ENCODE measurements at places on chromosomes 4 and X. TPM values are rescaled to one million over a fixed set of nuclear protein-coding genes. Genes with fewer than 3 reads are reported as not detected.

SHROOM2 gene
- 8.8 TPM for total RNA-seq

DCLK2 gene
- total RNA-seq = 2.0 TPM

ZMAT1 gene
- 1.3 TPM for total RNA-seq

GSPT2 gene
- total RNA-seq = 6.6 TPM

LAGE3 gene
- total RNA-seq = 31.5 TPM

MGST2 gene
- 117 TPM for total RNA-seq

PDGFC gene
- 47.3 TPM for total RNA-seq

DGAT2L6 gene
- not detected for total RNA-seq

NPY2R gene
- not detected for total RNA-seq

SMIM10 gene
- total RNA-seq = 2.6 TPM

GLRA2 gene
- not detected for total RNA-seq

GPR34 gene
- not detected for total RNA-seq

LNX1 gene
- total RNA-seq = 3.1 TPM

P2RY8 gene
- total RNA-seq = 0.17 TPM

DACH2 gene
- total RNA-seq = not detected

KIAA1210 gene
- total RNA-seq = not detected

SLC34A2 gene
- 0.34 TPM for total RNA-seq

PFKFB1 gene
- not detected for total RNA-seq

GPC3 gene
- total RNA-seq = not detected

NEUROG2 gene
- total RNA-seq = not detected

ALPK1 gene
- 4.4 TPM for total RNA-seq

MSMO1 gene
- total RNA-seq = 127 TPM

IL15 gene
- 2.0 TPM for total RNA-seq

CYTL1 gene
- total RNA-seq = 28.9 TPM

SLC4A4 gene
- total RNA-seq = 0.17 TPM

GYPA gene
- total RNA-seq = not detected

HSD17B13 gene
- total RNA-seq = not detected

IGSF1 gene
- not detected for total RNA-seq

CORIN gene
- 0.28 TPM for total RNA-seq

PDE5A gene
- total RNA-seq = 1.7 TPM

SERPINA7 gene
- total RNA-seq = not detected

MED14 gene
- 37.2 TPM for total RNA-seq

TMEM31 gene
- total RNA-seq = not detected

WFS1 gene
- 74.7 TPM for total RNA-seq

MYOZ2 gene
- not detected for total RNA-seq

GPRASP2 gene
- 20.6 TPM for total RNA-seq

KIT gene
- total RNA-seq = 12.9 TPM

PNMA3 gene
- 0.09 TPM for total RNA-seq

VSIG4 gene
- not detected for total RNA-seq

FMR1NB gene
- not detected for total RNA-seq

AGA gene
- 23.8 TPM for total RNA-seq

F9 gene
- not detected for total RNA-seq

FANCB gene
- 6.8 TPM for total RNA-seq

SH3BP2 gene
- 26.4 TPM for total RNA-seq

XG gene
- total RNA-seq = not detected

LRIT3 gene
- 0.17 TPM for total RNA-seq

ARHGEF9 gene
- 13.7 TPM for total RNA-seq

ARMCX4 gene
- 6.9 TPM for total RNA-seq

LEF1 gene
- total RNA-seq = 0.84 TPM

TMEM154 gene
- 3.1 TPM for total RNA-seq

H2BW2 gene
- not detected for total RNA-seq

MAGED4 gene
- 28.9 TPM for total RNA-seq

ASMTL gene
- total RNA-seq = 9.7 TPM

PITX2 gene
- total RNA-seq = not detected

RIBC1 gene
- 1.0 TPM for total RNA-seq

WAS gene
- 0.09 TPM for total RNA-seq

Data from dermis blood vessel endothelial cell (primary cell).